ENCODE measurements at places on chromosomes 6 and 20. TPM values are rescaled to one million over a fixed set of nuclear protein-coding genes. Genes with fewer than 3 reads are reported as not detected.

The HLA-DQA2 gene
- not detected for total RNA-seq

The SLC24A3 gene
- total RNA-seq, result not detected

The EYS gene
- total RNA-seq, result not detected

The KIFC1 gene
- 2.7 TPM for total RNA-seq

The FERMT1 gene
- total RNA-seq, result 4.9 TPM

The ATP9A gene
- total RNA-seq, result 64.9 TPM

The CRISP2 gene
- not detected for total RNA-seq

The GABRR1 gene
- total RNA-seq, result not detected

The KHDC1L gene
- total RNA-seq, result not detected

The ZNF391 gene
- total RNA-seq, result 1.0 TPM

The BMP7 gene
- total RNA-seq, result not detected

The AKAP12 gene
- total RNA-seq, result 113 TPM

The OR2J3 gene
- not detected for total RNA-seq

The TRIM10 gene
- total RNA-seq, result not detected

The HLA-DQA1 gene
- total RNA-seq, result 0.16 TPM

The SOBP gene
- total RNA-seq, result 3.9 TPM

The ATP6V1G2 gene
- 10.4 TPM for total RNA-seq

The BPIFB2 gene
- not detected for total RNA-seq

The FAM217B gene
- 2.9 TPM for total RNA-seq

The SAMD10 gene
- 0.34 TPM for total RNA-seq

The RIMS4 gene
- 0.16 TPM for total RNA-seq

The TOMM34 gene
- total RNA-seq, result 6.5 TPM

The HUS1B gene
- total RNA-seq, result 0.43 TPM

The HLA-DOB gene
- total RNA-seq, result 0.32 TPM

The SPINT3 gene
- total RNA-seq, result not detected

The PDSS2 gene
- total RNA-seq, result 8.8 TPM

The BACH2 gene
- 0.52 TPM for total RNA-seq

The CRYBG1 gene
- 8.0 TPM for total RNA-seq

The C20orf202 gene
- not detected for total RNA-seq

The ULBP2 gene
- 1.9 TPM for total RNA-seq

The VNN1 gene
- not detected for total RNA-seq

All from bronchial smooth muscle cell (primary cell).